ENCODE measurements at places on chromosomes 3 and 15.

GRCh38 chr15:56325186-56325585, 40.0 kb upstream of the TEX9 start:
- no peak for DNase-seq

DNA sequence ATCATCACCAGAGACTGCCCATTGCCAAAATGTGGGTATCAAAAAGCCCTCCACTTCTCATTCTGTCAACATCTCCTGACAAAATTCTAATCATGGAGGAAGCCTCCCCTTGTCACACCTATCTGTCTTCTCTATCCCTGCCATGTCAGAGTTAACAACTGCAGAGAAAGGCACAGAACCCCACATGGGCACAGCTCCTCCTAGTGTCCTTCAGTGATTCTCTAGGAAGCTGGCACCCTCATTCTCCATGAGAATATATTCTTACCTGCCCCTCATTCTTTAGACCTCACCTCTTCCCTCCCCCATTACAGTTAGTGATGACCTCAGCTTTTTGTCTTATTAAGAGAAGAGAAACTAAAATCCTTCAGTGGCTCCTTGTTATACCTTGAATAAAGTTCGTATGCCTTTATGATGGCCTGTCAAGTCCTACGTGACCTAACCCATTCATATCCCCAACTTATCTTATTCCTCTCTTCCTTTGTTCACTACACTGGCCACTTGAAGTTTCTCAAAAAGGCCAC, 44.6 kb downstream of the NME9 start:
- DNase-seq: no peak

- DNase-seq: no peak
Measured at GRCh38 chr15:61000276-61000675, 228.8 kb downstream of the RORA start.

- DNase-seq: no peak
Measured at GRCh38 chr3:4845882-4846281, 133.4 kb upstream of the BHLHE40 start.

GRCh38 chr3:32495085-32495484, 7.6 kb downstream of the CMTM6 start:
- no peak for DNase-seq

GRCh38 chr3:95750097-95750496, 1064.3 kb upstream of the EPHA6 start:
- DNase-seq: no peak

DNA sequence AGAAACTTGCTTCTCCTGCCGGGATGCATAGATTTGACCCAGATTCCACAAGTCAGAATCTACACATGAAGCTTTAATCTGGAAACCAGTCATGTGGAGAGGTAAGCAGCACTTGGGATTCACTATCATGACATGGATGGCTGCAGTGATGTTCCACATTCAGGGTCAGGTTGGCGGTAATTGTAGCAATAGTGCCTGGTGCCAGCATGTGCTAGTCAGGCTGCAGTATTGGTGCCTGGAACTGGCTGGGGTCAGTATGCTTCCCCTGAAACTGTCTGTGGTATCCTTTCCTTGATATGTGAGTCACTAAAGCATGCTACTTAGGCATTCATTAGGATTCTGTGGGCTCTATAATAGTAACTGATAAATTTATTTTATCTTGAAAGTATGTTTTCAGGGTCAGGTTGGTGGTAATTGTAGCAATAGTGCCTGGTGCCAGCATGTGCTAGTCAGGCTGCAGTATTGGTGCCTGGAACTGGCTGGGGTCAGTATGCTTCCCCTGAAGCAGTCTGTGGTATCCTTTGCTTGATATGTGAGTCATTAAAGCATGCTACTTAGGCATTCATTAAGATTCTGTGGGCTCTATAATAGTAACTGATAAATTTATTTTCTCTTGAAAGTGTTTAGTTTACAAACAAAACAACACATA, 1439.2 kb downstream of the ZPLD1 start:
- DNase-seq: no peak

DNA sequence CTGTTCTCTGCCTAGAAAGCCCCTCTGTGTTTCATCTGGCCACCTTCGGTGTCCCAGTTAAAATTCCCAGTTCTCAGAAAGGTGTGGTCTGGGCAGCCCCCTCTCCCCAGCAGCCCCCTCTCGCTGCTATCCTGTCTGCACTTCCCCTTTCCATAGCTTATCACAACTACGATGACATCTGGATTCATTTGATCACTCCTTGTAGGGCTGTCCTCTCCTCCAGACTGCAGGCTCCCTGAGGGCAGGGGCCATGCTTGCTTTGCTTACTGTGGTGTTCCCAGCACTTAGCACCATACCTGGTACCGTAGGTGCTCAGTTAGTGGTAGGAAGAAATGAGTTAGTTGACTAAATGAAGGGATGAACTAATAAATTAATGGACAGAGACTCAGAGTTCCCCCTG, 26.3 kb upstream of the GOLGA6C start:
- no peak for DNase-seq

- no peak for DNase-seq
Measured at GRCh38 chr3:115922681-115923347, 299.5 kb downstream of the GAP43 start.

GRCh38 chr3:119796785-119797184, 14.9 kb downstream of the NR1I2 start:
- DNase-seq: no peak

- no peak for DNase-seq
Measured at GRCh38 chr3:19526071-19526470, 377.8 kb downstream of the KCNH8 start.

GRCh38 chr15:100430411-100430810, 88.6 kb upstream of the ADAMTS17 start:
- DNase-seq: no peak

DNA sequence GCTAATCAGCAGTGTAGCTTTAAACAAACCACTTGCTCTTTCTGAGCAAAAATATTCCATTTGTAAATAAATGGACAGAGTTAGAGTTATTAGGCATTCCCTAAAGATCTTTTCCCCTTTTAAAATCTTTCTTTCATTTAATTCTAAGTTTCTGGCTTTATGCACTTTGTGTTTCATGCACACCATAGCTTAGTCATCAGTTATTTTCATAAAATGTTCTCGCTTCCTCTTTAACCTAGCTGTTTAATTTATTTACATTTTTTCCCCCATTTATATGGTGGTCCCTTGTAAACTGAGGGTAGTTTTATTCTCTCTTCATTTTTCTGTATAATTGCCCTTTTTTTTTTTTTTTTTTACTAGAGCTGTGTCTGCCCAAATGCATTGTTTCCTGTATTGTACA, 315.0 kb upstream of the LRRFIP2 start:
- DNase-seq: no peak

DNA sequence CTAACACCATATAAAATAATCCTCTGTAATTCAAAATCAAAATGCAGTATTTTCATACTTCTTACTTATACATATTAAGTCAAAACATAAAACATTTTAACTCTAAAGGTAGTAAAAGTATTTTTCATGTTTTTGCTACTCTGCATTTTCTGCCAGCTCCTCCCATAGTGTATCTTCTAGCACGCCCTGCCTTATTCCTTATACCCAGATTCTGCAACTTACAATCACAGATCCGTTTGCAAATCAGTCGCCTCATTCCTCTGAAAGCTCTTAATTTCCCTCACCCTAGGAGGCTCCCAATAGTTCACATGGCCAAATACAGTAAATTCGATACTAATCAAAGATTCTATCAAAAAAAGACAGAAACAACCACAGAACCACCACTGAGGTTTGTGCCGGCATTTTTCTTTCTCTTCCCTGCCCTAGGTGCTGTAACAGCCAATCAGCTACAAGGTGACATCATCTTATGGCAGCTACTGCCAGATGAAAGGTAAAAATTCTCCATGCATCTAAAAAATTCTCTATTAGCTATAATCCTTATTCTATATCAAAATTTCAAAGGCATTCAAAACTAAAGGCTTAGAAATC, 72.9 kb downstream of the CLASP2 start:
- DNase-seq: no peak

DNA sequence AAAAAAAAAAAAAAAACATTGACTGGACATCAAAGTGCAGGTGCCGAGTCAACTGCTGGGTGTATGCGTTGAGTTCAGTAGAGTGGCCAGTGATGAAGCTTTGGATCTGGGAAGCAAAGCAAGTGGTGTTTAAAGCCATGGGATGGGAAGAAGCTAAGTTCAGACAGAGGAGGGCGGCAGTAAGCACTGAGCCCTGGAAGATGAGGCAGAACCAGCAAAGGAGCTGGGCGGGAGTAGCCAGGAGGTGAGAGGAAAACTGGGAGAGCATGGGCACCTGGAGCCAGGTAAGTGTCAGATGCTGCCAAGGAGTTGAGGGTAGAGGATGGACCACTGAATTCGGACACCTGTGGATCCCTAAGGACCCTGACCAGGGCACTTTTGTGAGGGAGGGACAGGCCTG, 11.4 kb upstream of the GNAI2 start:
- DNase-seq: no peak
